GM04504 (cell line): ENCODE measurements at places on chromosomes 16 and 17.

DNA sequence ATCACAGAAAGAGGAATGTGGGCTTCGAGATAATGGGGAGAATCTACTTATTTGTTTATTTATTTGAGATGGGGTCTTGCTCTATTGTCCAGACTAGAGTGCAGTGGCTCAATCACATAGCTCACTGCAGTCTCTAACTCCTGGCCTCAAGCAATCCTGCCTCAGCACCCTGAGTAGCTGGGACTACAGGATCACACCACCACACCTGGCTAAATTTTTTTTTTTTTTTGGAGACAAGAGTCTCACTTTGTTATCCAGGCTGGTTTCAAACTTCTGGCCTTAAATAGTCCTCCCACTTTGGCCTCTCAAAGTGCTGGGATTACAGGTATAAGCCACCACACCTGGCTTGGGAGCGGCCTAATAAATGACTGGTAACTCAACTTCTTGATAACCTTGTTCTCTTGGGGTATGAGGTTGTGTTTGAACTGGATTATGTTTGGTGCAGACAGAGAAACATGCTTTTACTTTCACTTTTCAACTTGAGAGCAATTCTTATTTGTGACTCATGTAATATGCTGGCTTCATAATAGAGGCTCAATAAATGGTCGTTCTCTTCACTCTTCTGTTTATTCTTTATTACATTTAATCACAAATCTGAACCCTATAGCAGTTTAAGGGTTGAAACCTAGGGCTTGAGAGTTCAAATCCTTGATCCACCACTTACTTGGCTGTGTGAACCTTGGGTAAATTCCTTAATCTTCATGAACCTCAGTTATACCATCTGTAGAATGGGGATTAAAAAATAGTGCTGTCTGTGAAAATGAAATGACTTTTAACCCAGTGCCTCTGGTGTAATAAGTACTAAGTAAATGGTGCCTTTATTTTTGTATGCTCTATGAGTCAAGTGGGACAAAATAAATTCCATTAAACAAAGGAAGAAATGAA is 129.1 kb upstream of the HS3ST2 start:
- DNase-seq: no peak

- no peak for DNase-seq
Measured at GRCh38 chr16:86364653-86365380, 145.5 kb upstream of the FOXF1 start.

- no peak for DNase-seq
Measured at GRCh38 chr17:60080545-60080944, 1.8 kb upstream of the HEATR6 start.

GRCh38 chr16:53055541-53056391 is 975 bp downstream of the CHD9 start:
- DNase-seq: peak; percentile 35

DNA sequence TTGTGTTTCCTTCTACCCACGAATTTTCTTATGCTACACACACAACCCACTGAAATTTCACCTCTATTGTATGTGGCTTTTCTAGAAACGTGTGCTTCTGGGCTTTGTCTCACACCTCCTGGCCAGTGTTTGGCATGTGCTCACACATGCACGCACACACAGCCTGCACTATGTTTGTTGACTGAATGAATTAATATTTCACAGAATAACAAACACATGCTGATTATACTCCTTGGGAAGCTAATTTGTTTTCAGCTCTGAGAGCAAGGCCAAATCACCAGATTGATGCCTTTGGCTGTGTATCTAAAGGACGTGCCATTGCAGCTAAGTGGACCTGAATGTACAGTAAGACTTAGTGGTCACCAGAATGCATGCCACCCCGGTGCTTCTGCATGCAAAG is 210.7 kb downstream of the WWOX start:
- no peak for DNase-seq

DNA sequence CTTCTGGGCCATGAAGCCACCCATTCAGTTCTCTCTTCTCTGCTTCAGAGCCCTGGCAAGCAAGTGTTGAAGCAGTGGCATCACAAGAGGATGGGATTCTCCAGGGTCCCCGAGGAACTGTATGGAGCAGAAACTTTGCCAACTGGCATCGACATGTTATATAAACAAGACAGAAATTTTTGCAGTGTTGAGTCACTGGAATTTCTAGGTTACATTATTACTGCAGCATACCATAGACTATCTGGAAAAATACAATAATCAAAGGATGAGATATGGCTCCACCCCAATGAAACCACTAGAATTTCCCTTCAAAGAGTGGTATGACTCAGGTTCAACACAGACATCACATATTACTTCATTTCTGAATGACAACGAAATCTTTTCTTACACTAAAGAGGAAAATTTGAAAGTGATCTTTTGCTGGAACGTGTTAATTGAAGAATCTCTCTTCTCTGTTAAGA is 343.0 kb upstream of the DYNLRB2 start:
- DNase-seq: peak; percentile 40

GRCh38 chr16:898761-899682 is 71.8 kb downstream of the LMF1 start:
- no peak for DNase-seq
